ENCODE measurements at places on chromosomes 1 and 21.

- DNase-seq: no peak
Observed at GRCh38 chr1:185735701-185736064, 1.5 kb downstream of the HMCN1 start.

GRCh38 chr1:33841494-33841893 lies 22.4 kb upstream of the HMGB4 start:
- DNase-seq: no peak

GRCh38 chr1:229410692-229411433 lies 23.0 kb downstream of the ACTA1 start:
- DNase-seq: no peak

GRCh38 chr1:171644805-171645483 lies 7.5 kb downstream of the MYOC start:
- peak; percentile 53 for DNase-seq

DNA sequence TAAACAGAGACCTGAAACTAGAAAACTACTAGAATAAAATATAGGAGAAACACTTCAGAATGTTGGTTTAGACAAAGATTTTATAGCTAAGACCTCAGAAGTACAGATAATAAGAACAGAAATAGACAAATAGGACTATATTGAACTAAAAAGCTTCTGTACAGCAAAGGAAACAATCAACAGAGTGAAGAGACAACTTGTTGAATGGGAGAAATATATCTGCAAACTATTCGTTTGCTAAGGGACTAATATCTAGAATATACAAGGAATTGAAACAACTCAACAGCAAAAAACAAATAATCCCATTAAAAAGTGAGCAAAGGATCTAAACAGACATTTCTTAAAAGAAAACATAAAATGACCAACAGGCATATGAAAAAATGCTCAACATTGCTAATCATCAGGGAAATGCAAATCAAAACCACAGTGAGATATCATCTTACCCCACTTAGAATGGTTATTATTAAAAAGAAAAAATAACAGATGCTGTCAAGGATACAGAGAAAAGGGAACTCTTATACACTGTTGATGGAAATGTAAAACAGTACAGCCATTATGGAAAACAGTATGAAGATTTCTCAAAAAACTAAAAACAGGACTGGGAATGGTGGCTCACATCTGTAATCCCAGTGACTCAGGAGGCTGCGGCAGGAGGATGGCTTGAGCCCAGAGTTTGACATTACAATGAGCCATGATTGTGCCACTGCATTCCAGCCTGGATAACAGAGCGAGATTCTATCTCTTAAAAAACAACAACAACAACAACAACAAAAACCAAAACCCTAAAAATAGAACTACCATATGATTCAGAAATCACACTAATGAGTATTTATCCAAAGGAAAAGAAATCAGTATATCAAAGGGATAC lies 37.3 kb upstream of the ZSWIM5 start:
- DNase-seq: no peak

- no peak for DNase-seq
Observed at GRCh38 chr1:157960773-157961172, 32.7 kb upstream of the KIRREL1 start.

GRCh38 chr1:231603598-231604275 lies 22.9 kb upstream of the DISC1 start:
- no peak for DNase-seq

DNA sequence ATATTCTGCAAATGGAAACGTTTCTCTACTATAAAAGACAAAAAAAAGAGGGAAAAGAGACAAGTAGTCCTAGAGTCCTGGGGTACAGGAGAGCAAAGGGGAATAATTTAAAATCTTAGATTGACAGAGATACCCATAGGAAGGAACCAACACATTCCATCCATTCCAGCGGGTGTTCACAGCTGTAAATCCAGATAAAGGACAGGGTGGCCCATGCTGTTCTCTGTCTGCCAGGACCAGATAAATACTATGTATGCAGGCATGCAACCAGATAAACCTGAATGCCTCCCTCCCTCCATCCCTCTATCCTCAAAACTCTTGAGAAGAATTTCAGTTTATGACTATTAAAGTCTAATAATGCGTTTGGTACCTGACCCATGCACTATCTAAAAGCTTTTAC lies 131.8 kb downstream of the PTPN14 start:
- no peak for DNase-seq

- DNase-seq: no peak
Observed at GRCh38 chr1:23282957-23283356, 61.1 kb downstream of the HNRNPR start.

- DNase-seq: no peak
Observed at GRCh38 chr1:174052621-174053020, 30.5 kb upstream of the RC3H1 start.

GRCh38 chr1:175095978-175096607 lies 28.5 kb downstream of the TNN start:
- DNase-seq: no peak

DNA sequence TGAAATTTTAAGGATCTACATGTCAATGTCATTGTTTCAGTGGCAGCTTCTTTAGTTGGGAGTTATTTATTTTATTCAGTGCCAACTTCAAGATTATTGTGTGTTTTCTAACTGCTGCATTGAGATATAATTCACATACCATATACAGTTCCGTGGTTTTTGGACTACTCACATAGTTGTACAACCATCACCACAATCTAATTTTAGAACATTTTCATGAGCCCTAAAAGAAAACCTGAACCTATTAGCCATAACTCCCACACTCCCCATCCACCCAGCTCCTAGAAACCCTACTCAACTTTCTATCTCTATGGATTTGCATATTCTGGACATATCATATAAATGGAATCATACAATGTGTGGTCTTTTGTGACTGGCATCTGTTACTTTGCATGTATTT lies 220.0 kb downstream of the LRRC40 start:
- no peak for DNase-seq

DNA sequence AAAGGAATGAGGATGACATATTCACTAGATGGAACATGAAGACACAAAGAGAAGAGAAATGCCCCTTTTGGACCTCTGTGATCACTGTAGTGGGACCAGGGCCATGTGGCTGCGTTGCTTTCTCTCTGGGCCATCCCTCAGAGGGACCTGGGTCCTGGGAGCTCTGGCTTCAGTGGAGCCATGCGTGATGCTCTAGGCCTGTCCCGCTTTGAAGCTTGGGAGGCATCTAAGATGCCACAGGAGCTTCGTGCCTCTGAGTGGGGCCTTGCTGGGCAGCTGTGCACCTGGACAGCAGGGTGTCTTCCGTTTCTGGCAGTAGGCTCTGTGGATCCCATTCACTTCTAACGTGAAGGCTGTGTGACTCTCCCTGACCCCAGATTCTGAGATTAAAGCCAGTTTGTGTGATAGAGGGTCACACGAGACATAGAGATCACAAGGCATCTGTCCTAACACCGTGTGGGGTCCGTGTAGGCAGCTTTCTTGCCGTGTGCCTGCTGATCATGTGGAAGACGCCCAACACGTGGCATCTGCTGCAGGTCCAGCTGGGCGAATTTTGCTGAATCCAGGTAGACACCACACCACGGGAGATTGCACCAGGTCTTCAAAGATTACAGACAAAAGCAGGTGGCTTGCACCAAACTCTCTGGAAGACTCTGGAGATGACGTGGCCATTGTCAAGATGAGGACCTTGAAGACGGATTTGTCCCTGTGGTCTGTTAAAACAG lies 17.2 kb upstream of the PRSS38 start:
- no peak for DNase-seq

GRCh38 chr1:225931270-225932136 lies 7.5 kb upstream of the PYCR2 start:
- DNase-seq: no peak

GRCh38 chr1:37323486-37324377 lies 150.6 kb upstream of the ZC3H12A start:
- DNase-seq: peak; percentile 17

- DNase-seq: no peak
Observed at GRCh38 chr1:200328379-200328778, 81.5 kb downstream of the ZNF281 start.

- no peak for DNase-seq
Observed at GRCh38 chr1:63856924-63857323, 83.1 kb downstream of the ROR1 start.

DNA sequence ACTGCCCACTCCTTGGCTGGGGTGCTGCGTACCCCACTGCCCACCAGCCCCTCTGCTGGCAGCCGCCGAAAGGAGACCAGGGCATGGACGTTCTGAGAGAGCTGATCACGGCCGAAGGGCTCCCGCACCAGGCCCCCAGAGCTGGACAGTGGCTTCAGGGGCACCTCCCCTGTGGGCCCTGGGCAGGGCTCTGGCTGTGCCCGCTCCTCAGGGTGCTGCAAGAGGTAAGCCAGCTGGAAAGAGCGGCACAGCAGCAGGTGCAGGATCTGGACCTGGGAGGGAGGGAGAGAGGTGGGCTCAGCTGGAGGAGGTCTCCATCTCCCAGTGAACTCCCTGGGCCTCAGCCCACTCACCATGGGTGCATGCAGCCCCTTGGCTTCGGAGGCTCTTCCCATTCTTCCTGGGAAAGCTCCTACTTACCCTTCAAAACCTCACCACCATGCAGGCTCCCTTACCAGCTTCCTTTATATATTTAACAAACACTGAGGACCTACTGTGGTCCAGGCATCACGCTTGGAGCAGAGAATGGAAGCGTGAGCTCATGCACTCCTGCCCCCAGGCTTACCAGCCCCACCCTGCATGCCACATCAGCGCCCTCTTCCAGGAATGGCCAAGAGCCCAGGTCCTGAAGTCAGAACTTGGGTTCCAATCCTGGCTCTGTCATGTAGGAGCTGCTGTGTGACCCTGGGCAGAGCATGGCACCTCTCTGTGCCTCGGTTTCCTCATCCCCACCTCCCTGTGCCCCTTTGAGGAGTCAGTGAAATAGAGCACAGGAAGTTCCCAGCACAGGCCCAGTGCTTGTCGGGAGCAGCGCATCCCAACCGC lies 6.8 kb upstream of the KIF17 start:
- DNase-seq: no peak

GRCh38 chr1:7581754-7582459 lies 189.2 kb upstream of the VAMP3 start:
- DNase-seq: no peak

DNA sequence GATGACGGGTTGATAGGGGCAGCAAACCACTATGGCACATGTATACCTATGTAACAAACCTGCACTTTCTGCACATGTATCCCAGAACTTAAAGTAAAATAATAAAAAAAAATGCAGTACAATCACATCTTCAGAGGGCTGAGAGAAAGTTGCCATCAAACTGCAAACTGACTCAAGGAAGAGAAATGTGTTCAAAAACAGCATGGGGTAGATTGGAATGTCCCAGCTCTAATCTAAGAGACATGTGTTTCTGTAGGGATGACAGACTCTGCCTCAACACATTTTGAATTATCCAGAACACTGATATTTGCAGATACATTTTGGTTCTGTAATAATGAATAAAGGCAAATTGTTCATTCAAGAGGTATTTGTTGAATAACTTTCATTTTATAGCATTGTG lies 171.2 kb upstream of the RUNX1 start:
- no peak for DNase-seq

GRCh38 chr1:37509181-37509580 lies 5.4 kb downstream of the MEAF6 start:
- DNase-seq: no peak

GRCh38 chr1:154798645-154799044 lies 71.4 kb downstream of the KCNN3 start:
- no peak for DNase-seq

GRCh38 chr1:211527888-211528287 lies 35.9 kb upstream of the RD3 start:
- no peak for DNase-seq

DNA sequence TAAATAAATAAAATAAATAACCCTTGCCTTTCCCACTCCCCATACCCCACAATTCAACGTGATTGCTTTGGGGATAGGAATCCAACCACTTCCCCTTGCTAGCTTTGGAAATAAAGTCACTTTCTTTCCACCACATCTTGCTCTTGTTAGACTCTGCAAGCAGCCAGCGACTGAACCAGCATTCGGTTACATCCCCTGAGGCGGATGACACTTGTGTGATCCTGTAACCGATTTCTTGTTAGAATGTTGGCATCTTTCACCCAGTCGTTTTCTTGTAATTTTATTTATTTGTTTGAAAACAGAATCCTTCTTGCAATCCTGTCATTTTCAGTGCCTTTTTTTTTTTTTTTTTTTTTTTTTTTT lies 1.6 kb upstream of the IFNGR2 start:
- no peak for DNase-seq

DNA sequence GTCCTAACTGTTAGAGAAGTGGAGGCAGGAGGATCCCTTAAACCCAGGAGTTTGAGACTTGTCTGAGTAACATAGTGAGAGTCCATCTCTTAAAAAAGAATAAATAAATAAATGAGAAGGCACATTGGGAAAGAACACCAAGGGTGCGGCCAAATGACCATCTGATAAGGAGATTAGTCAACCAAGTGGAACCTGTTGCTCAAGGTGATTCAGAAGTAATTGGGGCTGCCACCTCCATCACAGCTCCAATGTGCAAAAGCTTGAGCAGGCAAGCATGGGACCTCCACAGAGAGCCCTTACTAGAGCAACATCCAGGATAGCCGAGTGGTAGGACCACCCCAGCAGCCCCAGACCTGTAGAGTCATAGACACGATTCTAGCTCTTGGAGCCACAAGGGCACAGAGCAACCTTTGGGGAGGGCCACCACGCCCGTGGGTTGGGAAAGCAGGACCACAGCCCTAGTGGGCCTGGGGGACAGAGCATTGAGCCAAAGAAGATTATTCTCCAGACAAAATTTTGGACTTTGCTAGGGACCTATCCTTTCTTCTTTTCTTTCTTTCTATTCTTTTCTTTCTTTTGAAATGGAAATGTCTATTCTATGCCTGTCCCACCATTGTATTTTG lies 40.9 kb downstream of the KCNK1 start:
- DNase-seq: no peak

DNA sequence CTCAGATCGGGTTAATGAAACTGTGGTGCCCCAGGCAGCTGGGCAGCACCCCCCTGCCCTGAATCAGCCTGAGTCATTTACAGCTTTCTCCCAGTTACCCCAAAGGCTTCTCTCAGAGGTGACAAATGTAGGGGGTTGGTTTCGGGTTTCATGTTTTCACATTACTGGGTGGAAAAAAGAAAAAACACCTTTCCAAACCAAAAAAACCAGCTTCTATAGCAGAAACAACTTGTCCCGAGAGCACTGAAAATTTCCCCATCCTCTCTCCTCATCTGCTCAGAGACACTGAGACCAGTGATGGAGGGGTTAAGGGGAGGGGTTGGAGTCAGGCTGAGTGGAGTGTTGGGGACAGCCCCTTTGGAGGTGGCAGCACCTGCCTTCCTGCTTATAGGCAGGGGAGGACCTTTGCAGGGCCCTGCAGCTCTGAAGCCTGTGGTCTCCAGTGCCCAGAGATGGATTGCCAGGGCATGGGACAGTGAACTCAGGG lies 15.6 kb downstream of the UTP11 start:
- peak; percentile 69 for DNase-seq

DNA sequence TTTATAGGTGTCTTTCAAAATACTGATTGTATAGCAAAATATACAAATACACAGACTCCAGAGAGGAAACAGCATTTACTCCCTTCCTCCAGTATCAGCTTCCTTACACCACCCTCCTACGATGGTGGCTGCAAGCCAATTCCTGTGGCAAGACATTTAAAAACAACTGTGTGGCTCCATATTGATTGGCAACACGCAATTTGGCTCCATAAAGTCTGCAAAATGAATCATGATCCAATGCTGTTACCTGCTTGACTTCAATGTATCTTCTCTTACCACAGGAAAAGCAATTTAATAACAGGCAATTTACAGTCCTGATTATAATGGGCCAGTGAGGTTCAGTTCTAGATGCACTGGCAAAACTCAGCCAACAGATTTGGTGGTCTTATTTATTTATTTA lies 19.7 kb upstream of the ATP6V1G3 start:
- DNase-seq: no peak
